ENCODE measurements at places on chromosomes 6 and 20.
A peak's percentile ranks its signal among the peaks of the same experiment; 100 is the strongest.

GRCh38 chr20:19964289-19965265 lies 52.6 kb upstream of the NAA20 start:
- peak; percentile 50 for DNase-seq

DNA sequence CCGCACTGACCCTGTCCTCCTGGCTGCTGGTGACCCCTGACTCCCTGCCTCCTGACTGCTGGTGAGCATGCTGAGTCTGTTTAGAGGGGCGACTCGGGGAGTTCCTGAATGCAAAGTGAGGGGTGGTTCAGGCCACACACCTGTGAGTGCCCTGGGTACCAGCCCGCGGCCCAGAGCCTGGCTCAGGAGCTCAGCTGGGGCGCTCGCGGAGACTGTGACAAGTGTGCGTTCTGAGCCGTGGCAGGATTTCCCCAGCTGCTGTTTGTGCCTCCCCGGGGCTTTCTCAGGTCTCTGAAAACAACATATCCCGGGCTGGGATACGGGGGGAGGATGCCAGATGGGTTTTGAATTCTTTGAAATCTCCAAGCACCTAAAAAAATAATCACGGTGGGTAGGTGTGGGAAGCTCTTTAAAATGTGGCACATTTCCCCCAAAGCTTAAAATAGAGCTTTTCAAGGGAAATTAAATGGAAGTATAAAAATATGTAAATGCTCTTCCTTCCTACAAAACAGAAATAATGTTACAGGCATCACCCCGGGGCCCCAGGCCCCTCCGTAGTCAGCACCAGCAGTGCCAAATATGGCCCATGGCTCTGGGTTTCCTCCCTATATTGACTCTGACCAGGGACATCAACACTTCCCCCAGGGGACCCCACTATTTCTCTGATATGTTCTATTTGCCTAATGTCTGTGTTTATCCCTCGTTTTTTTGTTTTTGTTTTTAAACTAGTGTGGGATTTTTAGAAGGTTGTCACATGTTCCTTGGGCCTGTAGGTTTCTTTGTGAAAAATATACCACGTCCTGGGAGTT lies 49.9 kb upstream of the TAGAP start:
- no peak for DNase-seq

DNA sequence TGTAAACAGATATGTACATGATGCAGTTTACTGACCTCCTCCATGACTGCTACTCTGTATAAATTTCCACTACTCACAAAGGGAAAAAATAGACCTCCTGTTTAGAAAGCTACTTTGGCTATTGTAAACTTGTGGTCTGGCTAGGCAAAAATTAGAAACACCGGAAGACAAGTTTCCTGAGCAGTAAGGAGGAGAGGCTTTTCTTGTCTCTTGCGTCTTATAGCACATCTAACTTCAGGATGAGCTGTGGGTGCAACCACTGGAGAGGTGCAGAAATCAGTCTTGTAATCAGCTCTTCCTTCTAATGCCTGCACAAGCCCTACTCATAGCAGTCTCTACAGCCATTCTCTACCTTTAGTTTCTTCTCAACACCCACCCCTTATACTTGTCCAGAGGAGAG lies 296.5 kb upstream of the SLC35B3 start:
- no peak for DNase-seq

DNA sequence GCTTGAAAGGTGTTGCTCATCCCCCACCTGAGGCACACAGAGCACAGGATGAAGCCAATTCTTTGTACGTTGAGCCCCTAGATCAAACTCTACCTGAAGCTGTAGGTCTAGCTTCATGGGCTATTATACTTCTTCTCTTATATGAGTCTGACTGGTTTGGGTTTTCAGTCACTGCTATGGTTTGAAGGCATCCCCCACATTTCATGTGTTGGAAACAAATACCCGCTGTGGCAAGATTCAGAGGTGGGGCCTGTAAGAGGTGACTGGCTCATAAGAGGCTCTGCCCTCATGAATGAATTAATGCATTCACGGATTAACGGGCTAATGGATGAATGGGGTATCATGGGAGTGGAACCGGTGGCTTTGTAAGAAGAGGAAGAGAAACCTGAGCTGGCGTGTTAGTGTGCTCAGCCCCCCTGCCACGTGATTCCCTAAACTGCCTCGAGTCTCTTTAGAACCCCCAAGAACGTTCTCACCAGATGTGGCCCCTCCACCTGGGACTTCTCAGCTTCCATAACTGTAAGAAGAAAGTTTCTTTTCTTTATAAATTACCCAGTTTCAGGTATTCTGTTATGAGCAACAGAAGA lies 39.2 kb downstream of the PREX1 start:
- no peak for DNase-seq

- DNase-seq, result no peak
Measured at GRCh38 chr20:38941726-38942389, 15.6 kb downstream of the FAM83D start.

GRCh38 chr20:25460566-25461280 lies 53.2 kb downstream of the GINS1 start:
- no peak for DNase-seq

DNA sequence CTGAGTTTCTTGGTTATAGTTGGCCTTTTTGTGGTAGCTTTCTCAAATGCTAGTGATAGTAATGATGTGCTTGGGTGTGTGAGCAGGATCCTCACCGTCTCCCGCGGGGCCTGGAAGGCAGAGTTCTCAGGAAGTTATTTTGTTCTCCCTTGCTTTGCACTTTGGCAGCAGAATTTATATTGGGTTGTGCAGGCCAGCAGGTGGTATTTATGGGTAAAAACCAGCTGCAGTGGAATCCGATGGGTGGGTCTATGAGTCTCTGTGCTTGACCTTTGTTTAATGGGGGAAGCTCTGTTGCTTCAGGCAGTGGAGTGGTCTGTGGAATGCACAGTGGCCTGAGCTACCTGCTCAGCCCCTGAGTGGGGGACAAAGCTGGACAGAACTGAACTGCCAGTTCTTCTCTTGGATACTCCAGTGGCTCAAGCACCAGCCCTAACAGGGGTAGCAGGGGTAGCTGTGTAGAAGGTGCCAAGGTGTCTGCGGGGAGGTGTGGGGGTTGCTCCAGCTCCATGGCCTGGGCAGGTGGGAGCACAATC lies 27.3 kb downstream of the IGF2R start:
- DNase-seq, result no peak

GRCh38 chr20:46582648-46583047 lies 32.2 kb upstream of the OCSTAMP start:
- DNase-seq, result no peak

GRCh38 chr6:16332175-16332542 lies 93.8 kb downstream of the GMPR start:
- DNase-seq, result no peak

- DNase-seq, result no peak
Measured at GRCh38 chr6:133787122-133787521, 101.8 kb upstream of the TCF21 start.

GRCh38 chr6:165245701-165246100 lies 63.7 kb downstream of the C6orf118 start:
- DNase-seq, result no peak

DNA sequence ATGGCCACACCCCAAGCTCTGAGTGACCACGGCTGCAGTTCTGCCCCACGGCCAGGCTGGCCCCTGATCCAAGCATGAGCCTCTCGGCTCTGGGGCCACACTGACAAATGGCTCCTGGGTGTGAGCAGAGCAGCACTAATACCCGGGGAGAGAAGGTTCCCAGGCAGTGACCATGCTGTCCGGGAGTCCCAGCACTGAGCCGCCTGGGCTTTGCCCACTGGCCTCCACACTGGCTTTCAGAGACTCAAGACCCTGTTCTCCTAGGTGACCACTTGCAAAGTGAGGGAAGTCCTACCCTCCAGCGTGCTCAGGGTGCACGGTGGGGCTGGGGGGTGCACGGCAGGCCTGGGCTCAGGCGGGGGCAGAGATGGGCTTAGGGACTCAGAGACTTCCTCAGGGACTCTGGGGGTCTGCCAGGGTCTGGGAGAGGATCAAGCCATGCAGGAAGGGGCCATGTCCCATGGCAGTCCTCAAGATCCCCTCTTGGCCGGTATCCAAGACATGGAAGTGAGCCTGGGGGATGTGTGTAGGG lies 220.2 kb upstream of the RNF24 start:
- no peak for DNase-seq

- DNase-seq, result no peak
Measured at GRCh38 chr6:150937132-150937906, 71.8 kb downstream of the MTHFD1L start.

DNA sequence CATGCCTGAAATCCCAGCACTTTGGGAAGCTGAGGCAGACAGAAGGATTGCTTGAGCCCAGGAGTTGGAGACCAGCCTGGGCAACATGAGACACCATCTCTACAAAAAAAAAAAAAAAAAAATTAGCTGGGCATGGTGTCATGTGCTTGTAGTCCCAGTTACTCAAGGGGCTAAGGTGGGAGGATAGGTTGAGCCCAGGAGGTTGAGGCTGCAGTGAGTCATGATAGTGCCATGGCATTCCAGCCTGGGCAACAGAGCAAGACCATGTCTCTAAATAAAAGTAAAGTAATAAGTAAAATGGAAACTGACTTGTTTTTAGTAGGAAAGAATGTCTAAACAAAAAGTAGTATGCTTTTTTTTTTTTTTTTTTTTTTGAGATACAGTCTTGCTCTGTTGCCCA lies 240.7 kb downstream of the ARID1B start:
- DNase-seq, result no peak

DNA sequence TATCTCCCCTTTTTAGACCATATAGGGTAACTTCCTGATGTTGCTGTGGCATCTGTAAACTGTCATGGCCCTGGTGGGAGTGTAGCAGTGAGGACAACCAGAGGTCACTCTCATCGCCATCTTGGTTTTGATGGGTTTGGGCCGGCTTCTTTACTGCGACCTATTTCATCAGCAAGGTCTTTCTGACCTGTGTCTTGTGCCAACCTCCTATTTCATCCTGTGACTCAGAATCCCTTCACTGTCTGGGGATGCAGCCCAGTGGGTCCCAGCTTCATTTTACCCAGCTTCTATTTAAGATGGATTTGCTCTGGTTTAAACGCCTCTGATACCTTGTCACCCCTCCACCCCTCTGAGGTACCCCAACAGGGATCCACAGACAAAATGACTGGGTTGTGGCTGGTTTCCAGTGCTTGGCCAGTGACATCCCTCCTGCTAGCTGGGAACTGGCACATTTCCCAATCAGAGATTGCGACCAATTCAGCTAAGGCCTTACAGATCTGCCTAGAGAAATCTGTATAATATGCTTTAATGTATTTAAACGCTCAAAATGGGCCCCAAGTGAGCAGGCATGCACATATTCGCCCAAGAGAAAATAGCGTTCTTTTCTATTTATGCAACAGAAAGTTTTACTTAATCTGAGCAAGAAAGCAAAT lies 315.6 kb upstream of the QKI start:
- DNase-seq, result no peak

DNA sequence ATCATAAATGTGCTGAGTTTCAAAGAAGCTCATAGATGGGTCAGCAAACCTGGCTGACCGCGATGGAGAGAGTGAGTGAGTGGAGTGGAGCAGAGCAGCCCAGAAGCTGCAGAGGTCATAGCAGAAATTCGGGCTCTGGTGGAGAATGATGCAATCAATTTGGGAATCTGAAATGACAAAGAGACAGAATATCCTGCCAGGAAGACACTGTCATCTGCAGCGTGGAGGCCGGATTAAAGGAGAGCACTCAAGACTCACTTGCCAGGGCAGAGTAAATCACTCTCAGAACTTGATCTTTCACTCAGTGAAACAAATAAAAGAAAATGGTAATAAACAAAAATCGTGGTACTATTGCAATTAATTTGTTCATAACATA lies 109.6 kb upstream of the RREB1 start:
- DNase-seq, result no peak

DNA sequence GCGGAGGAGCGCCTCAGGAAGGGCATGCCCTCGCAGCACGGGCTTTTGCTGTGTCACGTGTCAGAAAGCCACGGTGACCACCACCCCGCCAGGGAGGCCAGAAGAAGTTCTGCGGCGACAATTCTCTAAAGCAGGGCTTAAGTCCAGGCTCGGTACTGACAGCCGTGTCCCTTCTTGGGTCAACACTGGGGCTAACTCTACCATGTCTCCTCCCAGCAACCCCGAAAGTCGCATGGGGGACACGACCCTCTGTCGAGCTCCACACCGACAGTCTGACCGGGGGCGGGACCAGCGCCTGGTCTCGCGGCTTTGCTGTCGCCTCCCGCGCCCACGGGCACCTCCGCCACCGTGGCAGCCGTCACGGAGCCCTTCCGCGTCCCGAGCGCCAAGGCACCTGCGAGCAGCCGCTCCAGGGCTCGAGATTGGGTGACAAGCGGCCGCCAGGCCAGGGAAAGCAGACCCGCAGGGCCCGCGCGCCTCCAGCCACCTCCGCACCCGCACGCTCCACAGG lies 534 bp downstream of the NANP start:
- no peak for DNase-seq

- DNase-seq, result no peak
Measured at GRCh38 chr6:111715321-111715720, 109.6 kb upstream of the TRAF3IP2 start.

DNA sequence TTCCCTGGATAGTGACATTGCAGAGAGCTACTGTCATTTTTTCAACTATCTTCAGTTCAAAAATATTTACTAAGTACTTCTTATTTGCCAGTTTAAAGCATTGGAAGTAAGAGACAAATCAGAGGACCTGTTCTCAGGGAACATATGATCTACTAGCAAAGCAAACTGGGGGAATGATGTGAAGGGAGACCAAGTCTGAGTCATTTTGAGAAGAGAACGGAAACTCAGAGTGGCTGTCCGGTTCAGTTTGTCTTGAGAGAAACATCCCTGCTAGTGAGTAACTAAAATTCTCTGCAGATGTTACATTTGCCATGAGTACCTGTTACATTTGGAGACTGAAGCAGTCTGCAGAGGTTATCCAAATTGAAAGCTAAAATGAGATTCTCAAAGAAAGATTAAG lies 118.3 kb downstream of the KCNQ5 start:
- DNase-seq, result no peak

- no peak for DNase-seq
Measured at GRCh38 chr6:3367630-3368029, 89.2 kb downstream of the SLC22A23 start.

DNA sequence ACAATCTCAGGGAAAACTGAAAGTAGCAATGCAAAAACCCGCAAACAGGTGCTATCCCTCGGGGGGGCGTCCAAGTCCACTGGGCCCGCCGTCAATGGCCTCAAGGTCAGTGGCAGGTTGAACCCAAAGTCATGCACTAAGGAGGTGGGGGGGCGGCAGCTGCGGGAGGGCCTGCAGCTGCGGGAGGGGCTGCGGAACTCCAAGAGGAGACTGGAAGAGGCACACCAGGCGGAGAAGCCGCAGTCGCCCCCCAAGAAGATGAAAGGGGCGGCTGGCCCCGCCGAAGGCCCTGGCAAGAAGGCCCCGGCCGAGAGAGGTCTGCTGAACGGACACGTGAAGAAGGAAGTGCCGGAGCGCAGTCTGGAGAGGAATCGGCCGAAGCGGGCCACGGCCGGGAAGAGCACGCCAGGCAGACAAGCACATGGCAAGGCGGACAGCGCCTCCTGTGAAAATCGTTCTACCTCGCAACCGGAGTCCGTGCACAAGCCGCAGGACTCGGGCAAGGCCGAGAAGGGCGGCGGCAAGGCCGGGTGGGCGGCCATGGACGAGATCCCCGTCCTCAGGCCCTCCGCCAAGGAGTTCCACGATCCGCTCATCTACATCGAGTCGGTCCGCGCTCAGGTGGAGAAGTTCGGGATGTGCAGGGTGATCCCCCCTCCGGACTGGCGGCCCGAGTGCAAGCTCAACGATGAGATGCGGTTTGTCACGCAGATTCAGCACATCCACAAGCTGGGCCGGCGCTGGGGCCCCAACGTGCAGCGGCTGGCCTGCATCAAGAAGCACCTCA lies 166.3 kb downstream of the DTNBP1 start:
- DNase-seq, result no peak

GRCh38 chr6:124420116-124420840 lies 542.0 kb upstream of the RNF217 start:
- DNase-seq, result no peak

GRCh38 chr6:106187424-106187982 lies 101.4 kb downstream of the PRDM1 start:
- no peak for DNase-seq
